HT-29 (cell line): ENCODE measurements at places on chromosomes 6 and 20.
A peak's percentile ranks its signal among the peaks of the same experiment; 100 is the strongest.

- no peak for DNase-seq
Measured at GRCh38 chr6:75642311-75642710, 40.6 kb downstream of the SENP6 start.

GRCh38 chr20:37261714-37262113 is at the start of gene GHRH:
TSS of gene GHRH (minus strand) at chr20:37261814. CDS start at chr20:37256889, 4,925 bp downstream.
- DNase-seq = no peak

DNA sequence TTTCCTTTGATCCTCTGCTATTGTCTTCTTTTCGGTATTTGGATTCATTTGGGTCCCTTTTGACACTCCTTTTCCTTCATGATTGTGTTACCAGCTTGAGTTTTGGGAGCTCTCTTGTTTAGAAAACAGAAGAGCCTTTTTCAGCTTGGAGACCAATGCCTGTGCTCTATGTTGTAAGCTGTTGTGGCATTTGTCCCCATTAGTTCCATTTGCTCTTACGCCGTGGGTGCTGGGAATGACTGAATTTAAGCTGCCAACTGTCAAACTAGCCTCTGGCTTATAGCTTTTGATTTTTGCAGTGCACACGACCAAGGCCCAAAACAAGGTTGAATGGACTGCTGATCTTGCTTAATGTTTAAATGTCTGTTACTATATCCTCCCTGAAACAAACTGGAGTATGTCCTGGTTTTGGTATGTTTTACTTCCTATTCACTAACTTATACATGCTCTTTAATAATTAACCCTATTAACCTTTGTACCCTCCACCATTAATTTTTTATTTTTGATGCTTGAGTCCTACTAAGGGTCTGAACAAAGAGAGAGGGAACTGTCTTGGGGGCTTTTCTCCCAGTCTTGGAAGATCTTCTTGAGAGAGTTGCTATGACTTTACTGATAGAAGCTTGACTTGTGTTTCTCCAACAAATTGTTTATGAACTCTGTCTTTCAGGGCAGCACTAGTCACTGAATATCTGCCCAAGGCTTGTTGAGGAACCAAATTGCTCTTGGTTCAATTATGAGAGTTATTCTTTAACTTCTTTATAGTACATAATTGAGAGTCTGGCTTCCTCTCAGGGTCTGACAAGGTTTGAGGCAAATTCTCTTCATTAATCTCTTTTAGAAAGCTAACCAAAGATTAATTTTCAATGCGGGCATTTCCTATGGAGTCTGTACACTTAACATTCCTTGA is 100.3 kb upstream of the SIRPG start:
- peak; percentile 12 for DNase-seq

- peak; percentile 25 for DNase-seq
Measured at GRCh38 chr20:6044115-6044514, 9.7 kb downstream of the LRRN4 start.

GRCh38 chr6:166595061-166595780 is 8.7 kb upstream of the RAMACL start:
- no peak for DNase-seq

DNA sequence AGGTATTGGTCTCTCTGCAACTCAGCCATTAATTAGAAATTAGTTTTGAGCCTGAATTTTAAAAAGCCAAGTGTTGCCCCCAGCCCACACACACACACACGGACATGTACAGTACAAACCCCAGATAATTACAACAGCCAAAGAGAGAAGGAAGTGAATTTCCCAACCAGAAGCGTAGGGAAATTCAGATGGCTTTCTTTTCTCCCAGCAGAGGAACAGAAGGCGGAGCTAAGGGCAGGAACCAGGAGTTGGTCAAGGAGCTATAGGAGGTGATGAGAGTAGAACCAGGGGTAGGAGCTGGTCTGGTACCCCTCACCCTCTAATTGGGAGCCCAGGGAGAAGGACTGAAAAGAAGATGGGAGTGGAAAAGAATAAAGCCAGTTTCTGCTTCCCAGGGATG is 3.9 kb upstream of the ZBTB9 start:
- no peak for DNase-seq

- no peak for DNase-seq
Measured at GRCh38 chr6:63897952-63898351, 262.4 kb downstream of the PHF3 start.

- DNase-seq = no peak
Measured at GRCh38 chr6:160132297-160132637, 10.7 kb downstream of the SLC22A1 start.

DNA sequence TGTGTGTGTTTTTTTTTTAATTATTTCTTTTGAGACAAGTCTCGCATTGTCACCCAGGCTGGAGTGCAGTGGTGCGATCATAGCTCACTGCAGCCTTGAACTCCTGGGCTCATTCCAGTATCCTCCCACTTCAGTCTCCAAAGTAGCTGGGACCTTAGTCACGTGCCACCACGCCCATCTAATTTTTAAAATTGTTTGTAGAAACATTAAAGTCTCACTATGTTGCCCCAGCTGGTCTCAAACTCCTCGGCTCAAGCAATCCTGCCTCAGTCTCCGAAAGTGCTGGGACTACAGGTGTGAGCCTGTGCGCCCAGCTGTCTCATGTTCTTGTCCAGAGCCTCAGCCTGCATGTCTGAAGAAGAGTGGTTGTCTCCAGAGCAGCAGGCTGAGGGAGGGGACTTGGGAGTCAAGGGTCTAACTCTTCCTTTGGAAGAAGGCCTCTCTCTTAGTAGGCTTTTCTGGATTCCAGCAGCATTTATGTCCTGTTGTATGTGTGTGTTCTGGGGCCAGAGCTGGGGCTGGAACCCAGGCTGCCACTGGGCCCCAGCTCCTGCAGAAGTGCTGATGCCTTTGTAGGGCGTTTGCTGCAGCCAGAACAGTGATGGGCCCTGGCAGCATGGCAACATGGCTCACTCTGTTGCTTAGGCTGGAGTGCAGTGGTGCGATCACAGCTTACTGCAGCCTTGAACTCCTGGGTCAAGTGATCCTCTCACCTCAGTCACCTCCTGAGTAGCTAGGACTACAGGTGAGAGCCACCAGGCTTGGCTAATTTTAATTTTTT is 5.4 kb downstream of the DNMT3B start:
- DNase-seq = no peak

GRCh38 chr20:7682916-7683315 is 257.3 kb downstream of the HAO1 start:
- DNase-seq = no peak

DNA sequence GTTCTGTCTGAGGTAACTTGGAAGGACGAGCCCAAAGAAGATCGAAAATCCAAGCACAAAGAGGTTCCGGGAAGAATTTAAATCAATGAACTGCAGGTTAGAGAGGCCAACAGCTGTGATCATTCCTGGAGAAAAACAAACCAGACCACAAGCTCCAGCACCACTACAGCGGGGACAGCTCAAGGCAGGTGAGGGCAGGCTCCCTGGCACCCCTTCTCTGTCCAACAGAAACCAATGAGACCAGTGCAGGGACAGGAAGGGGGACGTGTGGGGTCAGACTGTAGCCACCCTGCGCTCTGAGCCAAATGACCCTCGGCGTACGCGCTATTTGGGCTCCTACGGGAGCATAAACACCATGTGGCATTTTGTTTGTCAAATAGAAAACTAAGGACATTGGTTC is 139.3 kb downstream of the SLC23A2 start:
- DNase-seq = no peak

DNA sequence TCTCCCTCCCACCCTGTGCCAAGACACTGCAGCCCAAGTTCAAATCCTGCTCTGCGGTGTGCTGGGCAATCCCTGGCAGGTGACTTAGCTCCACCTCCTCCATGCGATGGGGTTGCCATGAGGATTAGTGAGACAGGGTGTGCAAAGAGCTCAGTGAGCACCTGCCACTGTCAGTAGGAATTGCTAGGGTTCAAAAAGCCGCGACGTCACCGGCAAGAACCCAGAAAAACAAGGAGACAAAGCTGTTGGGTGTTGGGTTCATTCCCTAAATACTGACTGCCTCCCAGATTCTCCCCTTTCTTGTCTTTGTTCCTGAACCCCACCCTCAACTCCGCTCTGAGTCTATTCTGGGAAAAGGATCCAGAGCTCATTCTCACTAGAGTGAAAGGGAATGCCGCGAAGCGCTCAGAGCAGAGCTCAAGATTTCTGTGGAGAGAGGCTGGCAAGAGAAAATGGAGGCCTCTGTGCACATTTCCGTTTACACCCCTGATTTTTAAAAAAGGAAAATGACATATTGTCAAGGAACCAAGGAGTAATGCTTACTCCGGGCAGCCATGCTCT is 13.3 kb downstream of the PMEPA1 start:
- no peak for DNase-seq

GRCh38 chr6:29227235-29227634 is 56.5 kb downstream of the OR2J2 start:
- DNase-seq = no peak

- no peak for DNase-seq
Measured at GRCh38 chr6:154170106-154170505, 131.1 kb downstream of the OPRM1 start.

GRCh38 chr6:52513464-52513863 is 63.4 kb downstream of the TRAM2 start:
- DNase-seq = no peak

GRCh38 chr6:19906171-19906570 is 69.0 kb downstream of the ID4 start:
- DNase-seq = no peak

- DNase-seq = no peak
Measured at GRCh38 chr6:68760485-68760884, 125.4 kb downstream of the ADGRB3 start.

DNA sequence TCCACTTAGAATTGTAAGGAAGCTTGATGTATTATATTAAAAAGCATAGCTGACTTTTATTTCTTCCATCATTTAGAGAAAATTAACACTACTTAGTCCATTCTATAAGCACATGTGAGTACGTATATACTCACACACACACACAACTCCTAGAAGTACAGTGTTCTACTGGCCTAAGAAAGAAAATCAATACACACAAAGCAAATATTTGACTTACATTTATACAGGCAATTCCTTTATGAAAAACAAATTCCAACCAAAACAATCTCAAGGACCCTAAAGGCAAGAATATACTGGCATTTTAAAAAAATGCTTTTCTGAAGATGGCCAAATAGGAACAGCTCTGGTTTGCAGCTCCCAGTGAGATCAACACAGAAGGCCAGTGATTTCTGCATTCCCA is 71.9 kb downstream of the NRSN1 start:
- no peak for DNase-seq

- DNase-seq = no peak
Measured at GRCh38 chr20:6726761-6727160, 40.7 kb upstream of the BMP2 start.

- peak; percentile 97 for DNase-seq
Measured at GRCh38 chr20:44728801-44729443, 13.8 kb downstream of the CCN5 start.

GRCh38 chr6:104046426-104046825 is 813.3 kb downstream of the HACE1 start:
- no peak for DNase-seq

DNA sequence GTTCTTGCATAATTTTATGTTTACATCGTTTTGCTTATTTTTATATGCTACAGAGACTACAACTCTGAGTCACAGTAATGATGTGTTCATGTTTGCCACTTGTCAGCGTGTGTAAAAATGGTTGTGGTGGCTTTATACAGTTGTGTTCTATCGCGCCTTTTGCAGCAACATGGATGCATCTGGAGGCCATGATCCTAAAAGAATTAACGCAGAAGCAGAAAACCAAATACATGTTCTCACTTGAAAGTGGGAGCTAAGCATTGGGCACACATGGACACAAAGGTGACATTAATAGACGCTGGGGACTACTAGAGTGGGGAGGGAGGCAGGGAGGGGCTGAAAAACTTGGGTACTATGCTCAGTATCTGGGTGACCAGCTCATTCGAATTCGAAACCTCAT is 996 bp upstream of the SEC23B start:
- peak; percentile 42 for DNase-seq

DNA sequence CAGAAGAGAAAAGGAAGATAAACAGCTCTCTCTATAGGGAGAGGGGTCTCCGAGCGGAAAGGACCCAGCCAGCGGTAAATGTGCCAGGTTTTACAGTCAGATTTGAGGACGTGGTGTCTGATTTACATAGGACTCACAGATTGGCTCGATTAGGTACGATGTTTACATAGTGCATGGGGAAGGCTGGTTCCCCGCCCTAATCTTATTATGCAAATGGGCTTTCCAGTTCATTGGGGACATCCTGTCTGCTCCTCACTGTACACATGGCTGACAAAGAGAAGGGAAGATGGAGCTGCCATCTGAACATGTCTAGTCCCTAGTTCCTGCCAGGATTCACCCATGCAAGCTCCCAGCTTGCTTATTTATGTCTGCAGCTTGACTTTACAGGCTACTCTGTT is 119.9 kb downstream of the RNF144B start:
- no peak for DNase-seq

GRCh38 chr6:1187293-1188131 is 124.4 kb upstream of the FOXQ1 start:
- no peak for DNase-seq

- DNase-seq = no peak
Measured at GRCh38 chr20:54451171-54451570, 24.2 kb upstream of the DOK5 start.

GRCh38 chr6:135423649-135424128 is 73.9 kb downstream of the AHI1 start:
- DNase-seq = peak; percentile 79

DNA sequence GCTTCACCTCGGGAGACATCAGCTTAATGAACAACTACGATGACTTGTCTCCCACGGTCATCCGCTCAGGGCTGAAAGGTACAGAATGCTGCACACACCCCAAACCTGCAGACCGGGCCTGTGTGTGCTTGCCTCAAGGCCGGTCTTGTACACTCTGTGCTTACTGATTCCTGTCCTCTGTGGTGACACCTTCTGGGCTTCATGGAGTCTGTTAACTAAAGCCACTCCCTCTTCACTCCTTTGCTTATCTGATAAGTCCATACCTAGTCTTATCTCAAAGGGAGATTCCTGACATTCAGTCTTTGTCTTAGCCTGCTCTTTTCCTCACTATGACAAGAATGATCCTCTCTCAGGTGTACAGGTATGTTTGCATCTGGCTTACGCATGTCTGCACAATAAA is 107.7 kb upstream of the TMEM181 start:
- DNase-seq = no peak

GRCh38 chr6:109662192-109662591 is 28.8 kb downstream of the AK9 start:
- no peak for DNase-seq

DNA sequence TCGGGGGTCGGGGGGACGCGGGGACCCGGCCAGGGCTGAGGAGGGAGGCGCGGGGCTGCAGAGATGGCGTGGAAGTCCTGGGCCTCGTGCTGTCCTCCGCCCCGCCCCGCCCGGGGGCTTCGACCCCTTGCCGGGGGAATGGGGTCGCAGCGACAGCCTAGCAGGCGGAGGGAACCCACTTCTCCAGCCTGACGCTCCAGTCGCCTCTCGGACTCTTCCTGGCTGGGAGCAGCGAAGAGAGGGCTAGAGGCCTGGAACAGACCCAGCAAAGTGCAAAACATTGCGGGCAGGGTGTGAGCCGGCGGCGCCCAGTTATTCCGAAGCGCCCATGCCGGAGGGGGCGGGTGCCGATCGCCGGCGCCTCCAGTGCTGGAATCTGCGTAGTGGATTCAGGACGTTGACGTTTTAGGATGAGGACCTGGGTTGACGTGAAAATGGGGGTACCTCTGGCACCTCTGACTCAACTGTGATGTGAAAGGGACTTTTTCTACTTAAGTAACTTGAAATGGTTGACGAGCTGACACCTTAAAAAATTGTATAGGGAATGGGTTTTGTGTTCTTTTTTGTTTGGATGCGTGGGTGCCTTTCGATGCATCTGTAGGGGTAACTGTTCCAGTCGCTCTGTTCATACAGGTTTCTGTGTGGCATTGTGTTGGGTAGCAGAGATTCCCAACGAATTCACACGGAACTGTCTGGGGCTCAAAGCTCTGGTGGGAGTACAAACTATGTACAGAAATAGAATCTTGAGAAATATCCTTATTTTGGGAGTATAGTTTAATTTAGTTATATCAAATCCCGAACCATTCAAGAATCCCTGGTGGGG is 1.4 kb downstream of the SLC35F1 start:
- DNase-seq = no peak
